Trophoblast cell (in vitro differentiated cells and primary cell): ENCODE measurements at places on chromosomes 12 and 14.

DNA sequence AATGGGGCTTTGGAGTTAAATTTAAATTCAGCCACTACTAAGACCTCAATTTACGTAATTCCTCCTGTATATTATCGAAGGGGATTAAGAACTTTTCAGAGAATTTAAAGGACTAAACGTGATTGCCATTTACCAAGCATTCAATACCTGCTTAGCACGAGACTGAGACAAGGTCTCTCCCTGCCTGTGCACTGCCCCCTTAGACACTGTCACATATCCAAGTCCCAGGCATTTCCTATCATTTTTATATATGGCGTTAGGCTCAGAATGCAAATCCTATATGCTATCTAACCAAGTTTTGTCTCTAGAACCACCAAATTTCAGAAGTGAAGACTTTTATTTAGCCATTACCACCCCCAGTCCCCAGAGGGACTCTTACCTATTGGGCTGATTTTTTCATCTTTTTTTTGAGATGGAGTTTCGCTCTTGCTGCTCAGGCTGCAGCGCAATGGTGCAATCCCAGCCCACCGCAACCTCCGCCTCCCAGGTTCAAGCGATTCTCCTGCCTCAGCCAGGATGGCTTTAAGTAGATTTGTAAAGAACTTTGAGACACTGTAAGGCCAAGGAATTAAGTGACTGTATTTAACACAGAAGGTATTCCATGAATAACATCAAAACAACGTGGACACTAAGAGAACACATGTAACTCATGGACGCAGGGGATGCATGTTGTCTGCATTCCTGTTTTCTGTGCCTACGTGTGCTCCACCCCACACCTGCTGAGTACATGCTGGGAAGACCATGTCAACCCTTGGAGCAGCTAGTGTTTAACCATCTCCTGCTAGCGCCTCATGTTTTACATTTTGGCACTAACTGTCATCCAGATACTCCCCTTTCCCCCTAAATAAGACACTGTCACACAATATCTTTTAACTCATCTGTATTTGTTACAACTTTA is 6.4 kb downstream of the HSP90AA1 start:
- H3K4me1 ChIP-seq: peaks cover 1% of the 10 kb centered on the region
- no peak for DNase-seq
- no peaks in the 10 kb centered on the region for H3K27me3 ChIP-seq
- no peak overlapping the region for H3K27ac ChIP-seq

GRCh38 chr12:41467591-41468325 is 279.6 kb downstream of the PDZRN4 start:
- H3K27ac ChIP-seq: no peak overlapping the region
- H3K36me3 ChIP-seq: no peaks in the 10 kb centered on the region
- no peak for DNase-seq
- no peak overlapping the region for H3K4me3 ChIP-seq
- no peaks in the 10 kb centered on the region for H3K27me3 ChIP-seq

GRCh38 chr12:79681008-79681590 is 9.7 kb downstream of the PAWR start:
- H3K27me3 ChIP-seq: no peaks in the 10 kb centered on the region
- H3K4me1 ChIP-seq: no peaks in the 10 kb centered on the region
- no peak overlapping the region for H3K4me3 ChIP-seq
- H3K27ac ChIP-seq: no peak overlapping the region

DNA sequence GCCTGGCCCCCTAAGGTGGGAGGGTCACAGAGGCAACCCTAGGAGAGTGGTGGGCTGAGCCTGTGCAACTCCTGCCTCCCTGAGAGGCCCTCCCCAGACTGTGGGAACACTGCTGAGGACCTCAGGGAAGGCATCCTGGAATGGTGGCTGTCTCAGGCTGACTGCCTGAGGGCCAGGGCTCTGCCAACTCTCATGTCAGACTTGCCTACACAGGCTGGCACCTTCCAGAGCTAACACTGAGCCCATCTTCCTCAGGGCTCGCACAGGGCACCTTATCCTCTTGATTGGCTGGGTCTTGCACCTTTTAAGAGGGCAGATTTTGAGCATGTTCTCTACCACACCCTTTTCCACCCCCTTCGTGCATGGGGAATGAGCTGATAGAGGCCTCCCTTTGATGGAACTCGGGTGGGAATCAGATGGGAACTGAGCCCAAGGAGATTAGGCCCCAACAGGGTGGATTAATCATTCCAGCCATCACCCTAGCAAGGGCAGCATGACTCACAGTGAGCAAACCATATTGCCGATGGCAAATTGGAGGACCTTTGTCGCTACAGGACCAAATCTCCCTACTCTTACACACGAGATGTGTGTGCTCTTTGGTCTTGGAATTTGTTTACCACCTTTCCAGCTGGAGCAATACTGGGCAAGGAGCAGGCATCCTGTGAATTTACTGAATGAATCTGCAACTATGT is 702.8 kb downstream of the VRK1 start:
- H3K4me1 ChIP-seq: no peaks in the 10 kb centered on the region
- no peaks in the 10 kb centered on the region for H3K36me3 ChIP-seq
- H3K4me3 ChIP-seq: no peak overlapping the region

GRCh38 chr12:105459760-105460330 is 129.4 kb downstream of the C12orf75 start:
- H3K36me3 ChIP-seq: no peaks in the 10 kb centered on the region
- no peak overlapping the region for H3K27ac ChIP-seq
- H3K4me1 ChIP-seq: peaks cover 6% of the 10 kb centered on the region
- no peaks in the 10 kb centered on the region for H3K27me3 ChIP-seq
- DNase-seq: no peak

DNA sequence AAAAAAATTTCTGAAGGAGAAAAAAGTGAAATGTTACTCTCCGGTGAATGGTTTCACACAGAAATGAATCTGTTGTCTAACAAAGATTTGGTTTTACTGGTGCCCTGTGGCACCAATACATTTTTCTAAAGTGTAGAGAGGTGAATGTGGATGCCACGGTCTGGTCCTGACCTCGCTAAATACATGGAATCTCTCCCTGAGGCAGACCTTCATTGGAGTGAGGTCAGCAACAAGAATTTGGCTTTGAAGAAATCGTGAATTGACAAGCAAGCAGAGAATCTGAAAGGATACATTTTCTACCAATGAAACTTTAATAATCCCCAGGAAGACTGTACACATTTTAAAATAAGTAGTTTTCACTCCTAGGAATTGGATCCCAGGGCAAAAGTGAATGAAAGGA is 81.2 kb upstream of the OTOGL start:
- no peaks in the 10 kb centered on the region for H3K4me1 ChIP-seq
- H3K4me3 ChIP-seq: no peak overlapping the region
- no peaks in the 10 kb centered on the region for H3K36me3 ChIP-seq
- no peak overlapping the region for H3K27ac ChIP-seq
- H3K27me3 ChIP-seq: no peaks in the 10 kb centered on the region
- DNase-seq: peak; percentile 20

- H3K4me3 ChIP-seq: peak within 1 kb of the TSS; percentile 85
- peaks cover 41% of the 10 kb centered on the region for H3K4me1 ChIP-seq
- H3K36me3 ChIP-seq: no peaks in the 10 kb centered on the region
- H3K27ac ChIP-seq: no peak within 1 kb of the TSS
Measured at GRCh38 chr14:90815822-90816662, at the start of gene TTC7B. TTC7B (minus strand) TSS chr14:90816430; CDS start chr14:90816295, 135 bp downstream.

GRCh38 chr12:2919249-2919648 is 28.6 kb downstream of the TULP3 start:
- H3K4me3 ChIP-seq: no peak overlapping the region
- H3K27ac ChIP-seq: no peak overlapping the region
- H3K4me1 ChIP-seq: no peaks in the 10 kb centered on the region
- H3K27me3 ChIP-seq: no peaks in the 10 kb centered on the region

- H3K4me1 ChIP-seq: peaks cover 6% of the 10 kb centered on the region
- no peaks in the 10 kb centered on the region for H3K27me3 ChIP-seq
- no peak for DNase-seq
- H3K4me3 ChIP-seq: no peak overlapping the region
Measured at GRCh38 chr12:13149411-13149810, 45.9 kb upstream of the GSG1 start.

DNA sequence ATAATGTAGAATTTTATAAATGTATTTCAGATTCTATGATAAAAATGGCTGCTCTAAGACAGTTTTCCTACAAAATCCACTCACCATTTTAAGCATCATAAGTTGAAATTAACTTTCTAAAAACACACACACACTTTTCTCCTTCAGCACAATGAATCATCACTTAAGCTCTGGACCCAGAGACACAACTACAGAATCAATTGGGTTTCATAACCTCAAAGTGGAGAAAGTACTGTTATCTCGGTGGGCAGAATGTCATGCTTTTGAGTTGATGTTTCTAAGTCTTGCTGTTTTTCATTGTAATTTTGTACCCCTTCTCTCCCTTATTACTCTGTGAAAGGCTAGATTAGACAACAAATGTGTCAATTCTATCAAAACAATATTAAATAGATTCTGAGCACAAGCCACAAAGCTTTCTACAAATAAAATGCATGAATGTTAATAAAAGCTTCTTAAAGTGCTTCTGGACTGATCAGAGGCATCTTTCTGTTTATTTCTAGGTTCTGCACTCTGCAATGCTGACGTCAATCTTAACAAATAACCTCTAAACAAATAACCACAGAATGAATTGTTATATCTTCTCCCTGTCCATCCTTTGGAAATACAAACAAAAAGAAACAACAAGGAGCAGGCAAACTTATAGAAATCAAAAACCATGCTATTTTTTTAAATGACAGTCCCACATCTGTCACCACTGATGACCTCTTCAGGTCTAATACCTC is 8.2 kb downstream of the IPO8 start:
- peaks cover 3% of the 10 kb centered on the region for H3K36me3 ChIP-seq
- H3K27ac ChIP-seq: no peak overlapping the region
- DNase-seq: no peak
- no peaks in the 10 kb centered on the region for H3K27me3 ChIP-seq
- H3K4me1 ChIP-seq: peaks cover 3% of the 10 kb centered on the region

DNA sequence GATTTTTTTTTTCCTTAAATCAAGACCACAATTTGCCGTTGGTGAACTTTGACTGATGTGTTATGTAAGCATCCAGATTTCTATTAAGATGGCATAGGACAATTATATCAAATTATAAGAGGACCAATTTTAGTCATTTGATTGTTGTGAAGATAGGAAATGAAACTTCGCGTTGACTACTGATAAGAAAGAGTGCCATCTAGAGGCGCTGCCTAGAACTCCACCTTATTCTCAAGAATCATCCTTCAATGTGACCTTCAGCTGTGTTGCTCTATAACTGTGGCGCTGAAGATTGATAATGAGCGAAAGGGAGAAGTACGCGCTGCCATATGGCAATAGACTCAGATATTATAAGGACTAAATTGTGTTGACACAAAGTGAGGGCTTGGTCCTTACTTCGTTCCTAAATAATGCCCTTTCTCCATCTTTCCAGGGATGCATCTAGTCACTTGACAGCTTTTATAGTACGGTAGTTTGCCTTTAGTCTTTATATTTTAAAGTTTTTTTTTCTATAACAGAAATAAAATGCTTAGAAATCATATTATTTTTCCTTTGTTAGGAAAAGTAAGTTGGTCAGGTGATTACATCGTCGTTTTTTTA is 350.8 kb upstream of the STXBP6 start:
- DNase-seq: peak; percentile 43
- no peaks in the 10 kb centered on the region for H3K36me3 ChIP-seq
- no peaks in the 10 kb centered on the region for H3K4me1 ChIP-seq
- no peak overlapping the region for H3K27ac ChIP-seq

DNA sequence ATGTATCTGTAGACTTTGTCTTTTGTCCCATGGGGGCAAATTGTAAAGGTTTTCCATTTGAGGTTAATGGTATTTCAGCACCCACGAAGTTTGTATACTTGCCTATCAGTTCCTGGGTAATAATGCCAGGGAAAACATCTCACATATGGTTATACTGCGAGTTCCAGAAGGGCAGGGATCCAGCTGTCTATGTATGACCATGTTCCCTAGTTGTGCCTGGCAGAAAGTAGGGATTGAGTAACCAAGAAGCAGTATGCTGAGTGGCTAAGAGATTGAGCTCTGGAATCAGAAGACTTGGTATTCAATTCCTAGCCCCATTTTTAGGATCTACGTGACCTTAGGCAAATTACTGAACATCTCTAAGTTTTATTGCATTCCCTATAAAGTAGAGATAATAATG is 173.2 kb upstream of the PWP1 start:
- no peak overlapping the region for H3K4me3 ChIP-seq
- H3K4me1 ChIP-seq: no peaks in the 10 kb centered on the region
- H3K27me3 ChIP-seq: no peaks in the 10 kb centered on the region
- no peak for DNase-seq
- H3K27ac ChIP-seq: no peak overlapping the region

GRCh38 chr14:48536318-48536717 is 860.9 kb upstream of the MDGA2 start:
- H3K36me3 ChIP-seq: no peaks in the 10 kb centered on the region
- no peak overlapping the region for H3K27ac ChIP-seq
- DNase-seq: no peak
- no peak overlapping the region for H3K4me3 ChIP-seq
- H3K4me1 ChIP-seq: no peaks in the 10 kb centered on the region
